ENCODE measurements at places on chromosomes 2 and 18.

DNA sequence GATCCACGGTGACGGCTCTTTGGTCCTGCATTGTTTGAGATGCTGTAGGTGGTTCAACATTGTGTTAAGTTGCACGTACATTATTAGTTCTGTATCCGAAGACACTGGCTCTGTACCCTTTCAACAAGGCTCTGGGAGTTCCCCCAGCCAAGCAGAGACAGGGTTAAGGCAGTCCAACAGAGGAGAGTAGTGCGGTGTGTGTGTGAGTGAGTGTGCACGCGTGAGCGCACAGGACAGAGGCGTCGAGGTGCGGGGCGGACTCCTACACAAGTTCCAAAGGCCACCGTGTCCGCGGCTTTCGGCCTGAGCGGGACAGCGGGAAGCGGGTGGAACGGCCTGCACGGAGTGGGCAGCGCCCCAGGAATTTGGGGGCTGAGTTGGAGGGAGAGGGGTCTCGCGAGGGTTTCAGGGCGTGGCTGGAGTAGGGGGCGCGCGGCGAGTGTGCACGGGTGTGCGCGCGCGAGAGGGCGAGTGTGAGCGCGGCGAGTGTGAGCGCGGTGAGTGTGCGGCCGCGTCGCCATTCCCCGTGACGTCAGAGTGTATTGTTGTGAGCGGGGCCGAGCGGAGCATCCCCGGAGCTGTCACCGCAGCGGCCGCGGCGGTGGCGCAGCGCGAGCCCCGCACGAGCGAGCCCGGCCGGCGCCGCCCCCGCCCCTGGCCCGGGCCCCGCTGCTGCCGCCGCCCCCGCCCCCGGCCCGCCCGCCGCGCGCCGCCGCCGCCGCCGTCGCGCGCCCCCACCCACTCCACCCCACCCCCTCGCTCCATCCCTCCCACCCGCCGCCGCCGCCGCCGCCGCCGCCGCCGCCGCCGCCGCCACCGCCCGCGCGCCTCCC lies at the start of gene ASXL3:
Gene ASXL3 (plus strand): TSS at position 535 of the 833 bp plus-strand sequence. CDS start 413 bp downstream, outside the sequence.
- peak; percentile 86 for DNase-seq

GRCh38 chr2:182949572-182950189 lies 83.2 kb upstream of the FRZB start:
- no peak for DNase-seq

- no peak for DNase-seq
Observed at GRCh38 chr18:68925268-68925667, 127.4 kb downstream of the CCDC102B start.

- DNase-seq, result no peak
Observed at GRCh38 chr2:83851066-83851465, 608.0 kb downstream of the SUCLG1 start.

DNA sequence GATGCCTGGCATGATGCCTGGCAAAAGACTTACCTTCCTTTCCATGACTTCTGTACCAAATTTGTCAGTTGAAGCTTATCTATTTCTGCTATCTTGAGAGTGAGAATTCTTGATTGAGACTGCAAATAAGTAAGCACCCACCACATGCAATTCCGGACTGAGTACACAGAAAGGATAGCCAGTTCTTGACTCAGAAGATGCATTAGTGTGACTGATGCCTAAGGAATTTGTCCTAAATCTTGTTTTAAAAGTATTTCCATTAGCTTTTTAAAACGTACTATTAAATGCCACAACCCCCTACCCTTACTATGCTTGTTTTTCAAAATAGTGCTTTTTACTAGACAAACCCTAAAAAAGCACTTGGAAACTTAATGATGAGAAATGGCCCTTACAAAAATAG lies 545 bp downstream of the MPP4 start:
- DNase-seq, result no peak

DNA sequence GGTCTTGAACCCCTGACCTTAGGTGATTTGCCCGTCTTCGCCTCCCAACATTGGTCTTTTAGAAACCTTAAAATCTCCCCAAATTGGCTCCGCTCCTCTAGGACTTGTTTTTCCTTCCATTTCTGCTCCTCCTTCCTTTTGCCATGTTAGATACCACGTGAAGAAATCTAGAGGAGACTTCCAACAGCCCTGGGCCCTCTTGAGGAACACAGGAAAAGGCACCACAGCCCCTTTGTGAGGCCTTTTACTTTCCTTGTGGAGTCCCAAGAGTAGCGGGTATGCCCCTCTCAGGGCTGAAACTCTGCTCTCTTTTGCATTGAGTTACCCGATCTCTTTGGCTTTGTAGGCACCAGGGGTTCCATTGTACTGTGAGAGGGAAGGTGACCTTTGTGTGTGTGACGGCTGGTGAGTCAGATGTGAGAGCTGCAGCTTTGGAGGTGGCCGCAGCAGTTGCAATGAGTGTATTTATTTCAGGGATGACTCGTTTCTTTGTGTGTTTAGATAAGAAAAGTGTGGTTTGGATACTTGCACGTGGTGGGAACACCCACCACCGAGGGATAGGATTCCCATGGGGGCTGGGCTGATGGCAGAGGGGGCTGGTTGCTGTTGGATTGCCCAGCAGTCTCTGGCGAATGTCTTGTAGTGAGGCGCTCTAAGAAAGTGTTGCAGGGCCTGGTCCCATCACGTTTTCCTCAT lies 218.4 kb upstream of the HS6ST1 start:
- DNase-seq, result no peak

DNA sequence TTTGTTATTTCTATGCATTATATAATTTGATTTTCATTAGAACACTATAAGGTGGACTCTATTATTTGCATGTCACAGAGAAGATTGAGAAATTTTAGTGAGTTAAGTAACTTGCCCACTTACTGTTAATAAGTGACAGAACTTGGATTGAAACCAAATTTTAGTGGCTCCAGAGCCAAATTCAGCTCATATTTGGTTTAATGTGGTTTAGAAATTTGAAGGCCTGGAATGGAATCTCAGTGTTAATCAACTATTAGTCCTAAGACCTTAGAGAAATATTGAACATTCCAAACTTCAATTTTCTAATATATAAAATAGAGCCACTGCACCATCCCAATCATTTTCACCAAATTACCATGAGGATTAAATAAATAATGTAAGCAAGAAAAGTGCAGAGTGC lies 281.6 kb downstream of the ZNF385B start:
- DNase-seq, result no peak

DNA sequence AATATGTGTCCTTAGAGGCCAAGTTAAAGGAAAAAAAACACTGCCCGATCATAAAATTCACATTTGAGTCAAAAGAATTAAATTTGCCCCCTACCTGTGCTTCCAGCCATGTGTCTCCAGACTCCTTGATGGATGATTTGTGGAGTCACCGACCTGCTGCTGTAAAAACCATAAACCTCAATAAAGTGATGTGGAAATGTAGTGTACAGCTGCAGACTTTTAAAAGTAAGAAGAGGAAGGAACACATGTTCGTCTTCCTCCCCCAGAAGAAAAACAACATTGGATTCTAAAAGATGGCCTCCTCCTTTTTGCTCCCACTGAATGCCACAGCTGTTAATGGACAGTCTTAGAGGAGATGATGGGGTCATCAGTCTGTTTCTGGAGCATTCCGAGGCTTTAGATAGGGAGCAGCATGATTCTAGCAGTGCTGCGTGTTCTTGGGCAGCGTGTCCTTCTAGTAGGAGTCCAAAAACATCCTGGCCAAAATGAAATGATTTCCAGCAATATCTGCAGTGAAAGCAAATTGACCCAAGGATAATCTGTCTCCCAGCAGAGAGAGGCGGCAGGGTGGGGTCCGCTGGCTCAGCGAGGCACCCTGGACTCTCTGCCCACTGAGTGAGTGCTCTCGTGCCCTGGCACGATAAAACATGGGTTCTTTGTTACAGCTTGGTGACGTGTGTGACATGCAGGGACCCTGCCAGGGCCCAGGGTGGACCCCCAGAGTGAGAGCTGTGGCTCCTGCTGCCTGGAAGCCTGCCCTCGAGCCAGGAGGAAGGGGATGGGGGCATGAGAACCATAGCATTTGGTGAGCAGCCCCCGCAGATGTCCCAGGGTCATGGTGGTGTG lies 196.1 kb downstream of the FAM210A start:
- no peak for DNase-seq

DNA sequence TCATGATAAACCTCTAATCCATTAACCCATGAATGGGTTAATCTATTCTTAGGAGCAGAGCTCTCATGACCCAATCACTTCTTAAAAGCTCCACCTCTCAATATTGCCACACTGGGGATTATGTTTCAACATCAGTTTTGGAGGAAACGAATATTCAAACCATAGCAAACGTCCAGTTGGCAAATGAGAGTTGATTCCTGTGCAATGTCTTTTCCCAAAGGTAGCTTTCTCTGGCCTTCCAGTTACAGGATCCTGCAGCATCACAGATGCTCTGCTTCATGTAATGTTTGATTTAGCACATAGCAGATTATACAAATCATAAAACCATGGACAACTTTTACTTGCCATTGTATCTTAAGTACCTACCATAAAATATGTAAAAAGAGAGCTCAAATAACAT lies 481.0 kb downstream of the TNS1 start:
- no peak for DNase-seq

DNA sequence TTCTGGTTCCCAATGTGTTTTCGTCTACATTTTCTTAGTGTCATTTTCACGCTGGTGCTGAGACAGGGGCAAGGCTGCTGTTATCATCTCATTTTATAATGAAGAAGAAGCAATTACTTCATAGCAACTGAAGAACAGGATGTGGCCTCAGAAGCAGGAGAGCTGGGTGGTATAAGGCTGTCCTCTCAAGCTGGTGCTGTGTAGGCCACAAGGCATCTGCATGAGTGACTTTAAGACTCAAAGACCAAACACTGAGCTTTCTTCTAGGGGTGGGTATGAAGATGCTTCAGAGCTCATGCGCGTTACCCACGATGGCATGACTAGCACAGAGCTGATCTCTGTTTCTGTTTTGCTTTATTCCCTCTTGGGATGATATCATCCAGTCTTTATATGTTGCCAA lies 7.3 kb downstream of the IL36G start:
- DNase-seq, result no peak

DNA sequence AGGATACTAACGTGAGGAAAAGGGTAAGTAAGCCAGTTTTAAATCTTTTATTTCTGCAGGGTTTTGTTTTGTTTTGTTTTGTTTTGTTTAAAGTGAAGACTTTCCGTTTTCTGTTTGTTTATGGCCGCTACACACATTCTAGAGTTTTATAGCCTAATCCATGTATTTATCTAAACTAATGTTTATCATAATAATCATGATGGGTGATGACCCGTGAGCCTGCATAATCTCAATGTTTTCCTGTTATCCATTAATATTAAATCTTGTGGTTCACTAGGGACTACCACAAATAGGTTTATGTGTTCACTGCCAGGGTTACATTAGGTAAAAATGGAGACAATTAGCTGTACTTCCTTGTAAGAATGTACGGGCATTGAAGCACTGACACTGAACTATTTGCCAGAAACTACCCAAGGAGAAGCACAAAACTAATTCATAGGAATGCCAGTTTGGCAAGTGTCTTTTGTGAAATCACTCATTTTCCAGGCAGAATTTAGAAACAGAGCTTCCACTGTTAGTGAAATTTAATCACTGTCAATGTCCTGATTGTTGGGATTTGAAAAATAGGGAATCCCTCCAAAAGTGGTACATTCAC lies 574.8 kb downstream of the LRP1B start:
- no peak for DNase-seq

DNA sequence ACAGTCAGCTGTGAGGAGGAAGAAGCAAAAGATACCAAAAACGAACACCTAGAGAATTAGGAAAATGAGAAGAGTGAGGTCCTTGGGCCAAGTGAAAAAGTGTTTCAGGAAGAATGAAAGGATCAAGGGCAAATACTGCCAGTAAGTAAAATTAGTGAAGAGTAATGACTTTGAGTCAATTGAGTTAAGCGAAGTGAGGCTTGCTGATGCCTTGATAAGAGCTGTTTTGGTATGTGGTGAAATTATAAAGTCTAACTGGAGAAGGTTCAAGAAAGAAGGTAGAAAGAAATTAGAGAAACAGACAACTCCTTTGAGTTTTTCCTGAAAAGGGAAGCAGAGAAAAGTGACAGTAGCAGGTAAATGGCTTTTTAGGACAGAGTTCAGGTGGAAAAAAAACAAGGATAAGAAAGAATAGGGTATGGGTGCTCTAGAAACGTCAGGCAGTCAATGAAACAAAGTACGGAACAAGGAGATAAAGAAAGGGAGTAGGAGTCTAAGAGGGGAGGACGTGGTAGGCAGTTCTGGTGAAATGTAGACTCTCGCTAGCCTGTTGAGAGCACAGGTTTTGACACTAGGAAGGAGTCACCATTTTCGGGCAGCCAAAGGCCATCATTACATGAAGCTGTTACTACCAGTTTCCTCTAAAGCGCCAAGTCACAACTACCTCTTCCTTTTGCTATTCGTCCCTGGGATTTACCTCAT lies 42.9 kb downstream of the SMC6 start:
- no peak for DNase-seq

DNA sequence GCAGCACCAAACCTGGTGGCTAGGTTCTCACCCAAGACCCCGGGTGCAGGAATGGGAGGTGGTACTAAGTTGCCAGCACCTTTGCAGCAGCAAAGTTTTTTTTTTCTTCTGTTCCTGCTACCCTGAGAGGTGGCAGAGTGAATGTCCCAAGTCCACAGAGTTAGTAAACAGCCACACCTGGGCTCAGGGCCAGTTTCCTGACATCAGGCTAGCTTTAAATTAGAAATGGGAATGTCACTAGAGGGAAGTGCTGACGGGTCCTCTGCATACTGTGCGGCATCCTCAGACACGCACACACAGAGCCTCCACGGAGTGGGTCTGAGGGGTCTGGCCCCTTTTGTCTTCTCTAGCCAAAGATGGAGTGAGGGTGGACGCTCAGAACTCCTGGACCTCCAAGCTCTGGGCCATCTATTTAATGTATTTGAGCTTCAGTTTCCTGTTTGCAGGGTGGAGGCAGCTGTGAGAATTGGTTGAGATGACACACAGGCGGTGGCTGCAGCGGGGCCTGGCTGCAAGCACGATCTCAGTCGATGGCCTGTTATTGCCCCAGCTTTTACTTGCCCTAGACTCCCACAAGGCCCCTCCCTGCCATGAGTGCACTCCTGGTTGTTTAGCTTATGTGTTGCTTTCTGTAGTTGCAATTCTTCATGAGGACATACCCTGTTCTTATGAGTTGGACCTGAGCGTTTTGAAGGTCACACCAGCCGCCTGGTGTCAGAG lies 751.4 kb upstream of the HS6ST1 start:
- no peak for DNase-seq

GRCh38 chr2:69036926-69037325 lies 23.9 kb downstream of the ANTXR1 start:
- no peak for DNase-seq

DNA sequence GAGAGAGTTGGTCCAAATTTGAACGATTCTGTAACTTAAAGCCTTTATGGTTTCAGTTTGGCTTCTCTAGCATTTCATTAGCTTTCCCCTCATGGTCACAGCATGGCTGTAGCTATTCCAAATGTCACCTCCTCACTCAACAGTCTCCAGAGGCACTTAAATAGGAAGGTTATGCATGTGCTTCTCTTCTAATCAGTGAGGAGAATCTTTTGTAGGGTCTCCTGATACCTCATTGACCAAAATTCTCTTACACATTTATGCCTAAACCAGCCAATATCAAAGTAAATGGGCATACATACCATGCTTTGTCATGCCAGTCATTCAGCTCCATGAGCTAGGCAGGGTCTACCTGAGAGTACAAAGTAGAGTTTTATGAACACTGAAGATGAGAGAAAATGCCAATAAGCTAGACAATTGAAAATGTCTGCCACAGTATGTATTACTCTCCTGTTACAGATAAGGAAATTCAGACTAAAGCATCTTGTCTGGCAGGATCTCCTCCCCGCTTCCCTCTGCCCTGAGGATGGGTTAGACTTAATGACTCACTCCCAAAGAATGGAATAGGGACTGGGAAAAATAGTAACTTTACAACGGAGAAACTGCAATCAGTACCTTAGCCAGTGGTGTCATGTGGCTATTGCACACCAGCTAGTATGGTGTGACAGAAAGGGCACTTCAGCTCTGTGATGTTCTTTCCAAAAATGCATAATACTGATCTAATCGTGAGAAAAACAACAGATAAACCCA lies 15.4 kb downstream of the DSG2 start:
- no peak for DNase-seq
